ENCODE measurements at places on chromosomes 4 and X. TPM values are rescaled to one million over a fixed set of nuclear protein-coding genes. Genes with fewer than 3 reads are reported as not detected.

DNA sequence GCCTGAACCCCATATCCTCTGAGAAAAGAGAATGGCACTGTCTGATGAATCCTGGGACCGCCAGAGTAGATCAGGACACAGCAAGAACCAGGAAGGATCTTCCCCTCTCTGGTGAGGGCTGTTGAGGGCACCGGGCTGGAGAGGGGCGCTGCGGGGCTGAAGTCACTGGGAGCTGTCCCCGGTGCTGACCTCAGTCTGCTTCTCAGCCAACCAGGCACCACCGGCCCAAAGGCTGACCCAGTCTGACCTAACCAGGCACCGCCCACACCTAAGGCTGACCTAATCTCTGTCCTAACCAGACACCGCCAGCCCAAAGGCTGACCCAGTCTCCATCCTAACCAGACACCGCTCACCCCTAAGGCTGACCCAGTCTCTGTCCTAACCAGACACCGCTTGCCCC is 82.8 kb downstream of the CPZ start:
- no peaks in the 10 kb centered on the region for H3K36me3 ChIP-seq
- no peak overlapping the region for H3K27ac ChIP-seq

GRCh38 chr4:141065872-141066271 is 67.4 kb downstream of the RNF150 start:
- no peak overlapping the region for H3K27ac ChIP-seq
- H3K36me3 ChIP-seq = no peaks in the 10 kb centered on the region
- DNase-seq = no peak
- H3K27me3 ChIP-seq = no peaks in the 10 kb centered on the region
- no peak overlapping the region for H3K4me3 ChIP-seq

DNA sequence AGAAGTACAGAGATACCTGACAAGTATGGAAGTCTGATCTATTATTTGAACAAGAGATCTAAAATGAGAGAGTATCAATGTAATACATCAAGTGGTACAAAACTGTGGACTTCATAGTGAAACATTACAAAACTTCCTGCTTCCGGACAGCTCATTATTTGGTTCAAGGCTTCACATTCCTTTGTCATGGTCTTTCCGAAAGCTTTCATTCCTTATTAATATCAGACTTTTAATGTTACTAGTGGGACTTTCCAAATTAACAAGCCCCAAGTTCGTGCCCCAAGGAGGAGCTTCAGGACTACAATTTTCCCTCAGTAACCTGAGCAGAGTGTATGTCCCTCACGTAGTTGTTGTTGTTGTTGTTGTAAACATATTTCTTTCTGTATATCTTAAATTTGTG is 1.2 kb downstream of the CHIC2 start:
- no peaks in the 10 kb centered on the region for H3K36me3 ChIP-seq
- peak overlapping the region; percentile 91 for H3K4me3 ChIP-seq
- no peak for DNase-seq
- no peaks in the 10 kb centered on the region for H3K4me1 ChIP-seq

SPANXA1 gene
- not detected for total RNA-seq

DNA sequence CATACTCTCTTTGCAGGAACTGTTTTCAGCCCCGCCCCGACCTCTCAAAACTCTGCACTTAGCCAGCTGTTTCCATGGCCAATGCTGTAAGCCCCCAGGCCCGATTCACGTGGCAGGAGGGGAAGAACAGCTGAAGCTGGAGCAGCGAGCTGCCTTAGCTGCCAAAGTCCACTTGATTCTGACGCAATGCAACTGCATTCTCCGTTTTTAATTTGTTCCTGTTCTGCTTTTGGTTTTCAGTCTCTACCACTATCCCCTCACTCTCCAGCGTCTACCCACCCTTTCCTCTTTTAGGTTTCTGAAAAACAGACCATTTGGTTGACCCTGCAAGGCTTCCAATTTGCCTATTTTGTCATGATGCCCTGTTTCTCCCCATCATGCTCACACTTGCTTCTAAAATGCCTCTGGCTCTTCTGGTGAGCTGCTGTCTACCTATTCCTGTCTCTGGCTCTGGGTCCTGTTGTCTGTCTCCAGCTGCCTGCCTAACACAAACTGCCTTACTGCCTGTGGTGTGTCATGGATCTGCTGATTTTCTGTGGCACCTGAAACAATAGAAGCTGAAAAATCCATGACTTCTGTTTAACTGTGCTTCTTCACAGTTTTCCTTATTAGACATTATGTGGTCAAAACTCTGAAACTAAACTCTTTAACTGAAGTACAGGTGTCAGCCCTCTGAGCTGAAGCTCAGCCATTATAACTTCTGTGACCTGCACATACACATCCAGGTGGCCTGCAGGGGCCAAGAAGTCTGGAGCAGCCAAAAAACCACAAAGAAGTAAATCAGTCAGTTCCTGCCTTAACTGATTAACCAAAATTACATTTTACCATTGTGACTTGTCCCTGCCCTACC is 160.5 kb upstream of the AGTR2 start:
- H3K4me3 ChIP-seq = no peak overlapping the region
- no peaks in the 10 kb centered on the region for H3K27me3 ChIP-seq
- no peaks in the 10 kb centered on the region for H3K4me1 ChIP-seq
- no peak overlapping the region for H3K27ac ChIP-seq
- peak; percentile 36 for DNase-seq

TECRL gene
- total RNA-seq = not detected

BBS7 gene
- total RNA-seq = 9.0 TPM

DNA sequence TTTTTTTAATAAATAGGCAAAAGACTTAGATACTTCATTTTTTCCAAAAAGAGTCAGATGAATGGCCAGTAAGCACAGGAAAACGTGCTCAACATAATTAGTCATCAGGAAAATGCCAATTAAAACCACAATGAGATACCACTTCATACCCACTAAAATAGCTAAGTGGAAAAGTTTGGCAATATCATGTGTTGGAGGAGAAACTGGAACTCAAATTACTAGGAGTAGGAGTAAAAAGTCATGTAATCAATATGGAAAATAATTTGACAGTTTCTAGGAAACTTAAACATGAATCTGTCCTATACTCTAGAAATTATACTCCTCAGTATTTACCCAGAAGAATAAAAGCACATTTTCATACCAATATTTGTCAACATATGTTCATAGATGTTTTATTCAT is 449.8 kb downstream of the INPP4B start:
- no peak overlapping the region for H3K27ac ChIP-seq

NSUN7 gene
- total RNA-seq = 0.21 TPM

All from GM12878 (cell line).